ENCODE measurements at places on chromosomes 16 and 17.

- no peak for DNase-seq
Measured at GRCh38 chr17:47180337-47180736, 8.8 kb downstream of the CDC27 start.

DNA sequence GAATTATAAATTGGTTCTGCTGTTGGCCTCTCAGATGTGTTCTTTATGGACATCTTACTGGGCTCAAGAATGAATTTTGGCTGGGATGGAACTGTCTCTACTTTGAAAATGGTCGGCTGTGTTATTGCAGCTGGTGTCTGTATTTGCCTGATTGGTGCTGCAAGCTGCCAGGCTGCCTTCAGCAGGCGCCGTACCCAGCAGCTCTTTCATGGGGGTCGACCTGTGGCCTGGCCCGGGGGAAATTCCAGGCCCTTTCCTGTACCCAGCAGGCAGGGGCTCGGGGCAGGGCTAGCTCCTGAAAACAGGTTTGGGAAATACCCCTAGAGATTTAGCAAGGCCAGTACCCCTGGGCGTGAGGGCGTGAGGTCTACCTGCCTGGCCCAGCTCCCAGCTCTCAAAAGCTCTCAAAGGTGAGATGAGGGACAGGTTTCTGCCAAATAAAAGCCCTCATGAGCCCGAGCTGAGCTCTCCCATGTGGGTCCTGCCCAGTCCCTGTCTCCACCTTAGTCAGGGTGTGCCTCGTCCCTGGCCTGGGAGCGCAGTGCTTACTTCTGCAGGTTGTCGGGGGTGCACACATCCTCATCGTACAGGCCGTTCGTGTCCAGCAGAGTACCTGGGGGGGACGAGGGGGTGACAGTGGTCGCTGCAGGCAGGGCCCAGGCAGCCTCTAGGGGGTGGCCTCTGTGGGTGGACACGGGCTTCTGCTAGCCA is 52.3 kb downstream of the PRMT7 start:
- no peak for DNase-seq

DNA sequence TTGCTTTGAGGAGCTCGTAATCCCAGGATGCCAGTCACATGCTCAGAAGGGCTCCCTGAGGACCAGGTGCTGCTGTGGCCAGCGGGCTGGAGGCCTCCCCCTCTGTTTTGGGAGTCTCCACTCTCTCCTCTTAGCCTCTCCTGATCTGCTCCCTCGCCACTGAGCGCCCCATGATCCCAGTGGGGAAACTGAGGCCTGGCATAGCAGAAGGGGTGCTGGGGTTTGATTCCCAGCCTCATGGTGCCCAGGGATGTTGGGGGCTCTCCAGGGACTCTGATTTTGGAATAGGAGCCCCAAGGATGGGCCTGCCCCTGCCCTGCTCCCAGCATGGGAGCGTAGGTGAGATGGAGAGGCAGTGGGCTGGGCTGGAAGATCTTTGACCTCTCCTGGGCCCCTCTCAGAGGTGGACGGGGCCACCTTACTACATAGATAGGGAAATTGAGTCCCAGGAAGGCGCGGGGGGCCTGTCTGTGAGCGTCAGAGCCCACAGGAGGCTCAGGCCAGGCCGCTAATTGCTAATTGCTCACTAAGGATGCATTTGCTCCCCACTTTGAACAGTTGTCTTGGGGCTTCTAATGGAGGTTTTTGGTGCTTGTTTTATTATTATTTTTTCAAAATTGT is 525 bp upstream of the ADCY7 start:
- DNase-seq: no peak

DNA sequence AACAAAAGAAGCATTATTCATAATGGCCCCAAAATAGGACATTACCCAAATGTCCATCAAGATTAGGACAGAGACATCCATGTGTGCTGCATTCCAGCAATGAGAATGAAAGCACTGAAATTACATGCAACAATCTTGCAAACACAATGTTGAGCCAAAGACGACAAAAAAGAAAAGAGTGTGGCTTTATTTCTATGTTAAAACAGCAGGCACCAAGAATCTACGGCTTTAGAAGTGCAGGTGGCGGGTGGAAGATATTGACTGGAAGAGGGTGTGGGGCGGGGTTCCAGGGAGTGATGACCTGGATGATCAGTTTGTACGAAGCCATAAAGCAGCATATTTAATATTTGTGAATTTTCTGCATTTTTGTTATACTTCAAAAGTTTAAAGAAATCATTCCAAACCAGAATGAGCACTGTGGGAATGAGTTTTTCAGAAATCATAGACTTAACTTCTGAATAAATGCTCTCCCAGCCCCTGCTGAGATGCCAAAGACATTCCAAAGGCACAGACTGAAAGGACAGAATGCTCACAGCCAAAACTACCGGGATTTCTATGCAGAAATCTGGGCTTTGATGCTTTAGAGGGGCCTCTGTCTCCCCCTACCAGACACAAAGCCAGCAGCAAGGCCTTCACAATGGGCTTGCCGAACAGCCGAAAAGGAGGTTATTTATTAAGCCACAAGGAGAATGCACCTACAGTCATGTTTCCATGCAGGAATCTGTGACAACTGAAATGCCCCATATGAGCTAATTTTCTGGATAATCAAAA is 361.6 kb downstream of the GRIN2A start:
- no peak for DNase-seq

GRCh38 chr17:54907376-54907775 is 6.7 kb downstream of the TOM1L1 start:
- no peak for DNase-seq

DNA sequence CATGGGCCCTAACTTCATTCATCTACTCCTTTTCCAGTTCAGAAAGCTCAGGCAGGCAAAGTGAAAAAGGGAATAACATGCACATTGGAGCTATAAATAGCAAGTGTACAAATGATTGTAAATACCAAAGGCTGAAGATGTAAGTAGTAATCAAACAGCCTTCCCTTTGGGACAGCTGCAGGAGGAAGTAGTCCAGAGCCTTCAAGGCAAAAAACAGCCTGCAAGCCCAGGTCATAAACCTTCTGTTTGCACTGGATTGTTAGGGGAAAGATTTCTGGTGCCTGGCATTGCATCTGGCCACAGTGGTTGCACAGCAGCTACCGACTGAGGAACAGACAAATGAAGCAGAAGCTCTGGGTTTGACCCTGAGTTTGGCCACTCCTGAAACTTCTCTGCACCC is 98.6 kb upstream of the PMFBP1 start:
- DNase-seq: peak; percentile 13

- DNase-seq: no peak
Measured at GRCh38 chr17:81557276-81558114, 5.3 kb upstream of the FAAP100 start.

DNA sequence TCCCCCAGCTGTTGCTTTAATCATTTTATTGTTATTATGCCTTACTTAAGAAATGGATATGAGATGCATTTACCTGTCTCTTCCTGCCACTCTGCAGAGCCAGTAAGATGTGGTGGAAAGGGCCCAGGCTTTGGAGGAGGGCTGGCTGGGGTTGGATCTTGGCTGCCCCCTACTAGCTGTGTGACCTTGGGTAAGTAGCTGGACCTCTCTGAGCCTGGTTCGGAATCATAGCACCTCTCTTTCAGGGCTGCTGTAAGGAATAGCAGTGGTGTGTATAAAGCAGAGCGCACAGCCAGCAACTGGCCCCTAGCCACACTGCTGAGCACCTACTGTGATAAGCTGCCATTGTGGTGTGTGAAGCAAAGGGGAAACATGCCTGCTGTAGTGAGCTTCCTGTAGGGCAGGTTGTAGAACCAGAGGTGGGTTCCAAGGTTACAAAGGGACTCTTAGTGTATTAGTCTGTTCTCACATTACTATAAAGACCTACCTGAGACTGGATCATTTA is 23.9 kb downstream of the MAPT start:
- no peak for DNase-seq

- no peak for DNase-seq
Measured at GRCh38 chr17:17504341-17505140, 8.3 kb upstream of the RASD1 start.

GRCh38 chr16:20673882-20674683 is 23.4 kb downstream of the ACSM1 start:
- DNase-seq: no peak

DNA sequence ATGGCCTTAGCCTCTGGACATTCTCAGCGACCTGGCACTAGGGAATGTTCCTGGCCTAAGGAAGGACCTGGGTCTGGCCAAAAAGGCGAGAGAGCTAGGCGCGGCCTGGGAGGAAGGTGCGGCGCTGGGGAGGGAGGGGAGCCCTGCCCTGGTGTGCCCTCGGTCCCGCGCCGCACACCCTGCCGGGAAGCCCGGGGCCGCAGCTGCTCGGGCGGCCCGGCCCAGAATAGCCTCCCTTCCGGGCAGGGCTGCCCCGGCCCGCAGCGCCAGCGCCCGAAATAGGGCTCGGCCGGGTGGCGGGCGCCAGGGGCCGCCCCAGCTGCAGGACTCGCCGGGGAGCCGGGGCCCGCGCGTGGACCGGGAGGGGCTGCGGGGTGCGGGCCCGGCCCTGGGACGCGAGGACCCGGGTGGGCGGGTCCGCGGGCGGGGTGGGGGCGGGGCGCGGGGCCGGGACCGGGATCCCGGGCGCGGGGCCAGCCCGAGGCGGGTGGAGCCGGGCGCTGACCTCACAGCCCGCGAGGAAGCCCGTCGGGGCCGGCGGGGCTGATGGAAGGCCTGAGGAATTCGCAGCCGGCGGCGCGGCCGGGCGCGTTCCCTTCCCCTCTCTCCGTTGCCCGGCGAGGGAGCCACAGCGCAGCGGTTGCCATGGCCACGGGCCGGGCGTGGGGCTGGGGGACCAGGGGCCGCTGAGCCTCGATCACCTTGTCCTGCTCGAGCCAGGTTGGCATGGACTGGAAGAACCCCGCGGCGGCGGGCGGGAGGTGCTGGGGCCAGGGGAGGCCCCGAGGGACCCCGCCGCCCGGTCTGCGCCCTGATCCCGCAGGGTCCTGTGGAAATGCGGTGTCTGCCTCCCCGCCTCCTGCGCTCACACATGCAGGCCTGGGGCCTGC is 18.1 kb downstream of the SOCS3 start:
- peak; percentile 84 for DNase-seq

GRCh38 chr16:85231959-85232358 is 119.7 kb upstream of the CIBAR2 start:
- peak; percentile 83 for DNase-seq

DNA sequence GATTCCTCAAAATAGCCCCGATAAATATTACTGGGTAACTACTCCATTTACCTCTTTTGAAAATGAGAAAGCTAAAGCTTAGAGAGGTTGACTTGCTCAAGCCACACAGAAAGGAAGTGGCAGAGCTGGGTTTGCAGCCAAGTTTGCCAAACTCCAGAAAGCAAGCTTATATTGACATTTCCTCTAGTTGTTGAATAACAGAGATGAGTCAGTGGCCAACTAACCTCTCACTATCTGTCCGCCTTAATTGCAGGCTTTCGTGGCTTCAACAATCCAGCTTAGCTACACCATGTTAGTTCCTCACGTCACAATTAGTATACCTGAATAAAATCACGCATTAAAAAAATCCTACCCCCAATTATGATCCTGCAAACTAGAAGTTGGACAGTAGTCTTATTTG is 151.7 kb downstream of the CNTNAP4 start:
- no peak for DNase-seq

DNA sequence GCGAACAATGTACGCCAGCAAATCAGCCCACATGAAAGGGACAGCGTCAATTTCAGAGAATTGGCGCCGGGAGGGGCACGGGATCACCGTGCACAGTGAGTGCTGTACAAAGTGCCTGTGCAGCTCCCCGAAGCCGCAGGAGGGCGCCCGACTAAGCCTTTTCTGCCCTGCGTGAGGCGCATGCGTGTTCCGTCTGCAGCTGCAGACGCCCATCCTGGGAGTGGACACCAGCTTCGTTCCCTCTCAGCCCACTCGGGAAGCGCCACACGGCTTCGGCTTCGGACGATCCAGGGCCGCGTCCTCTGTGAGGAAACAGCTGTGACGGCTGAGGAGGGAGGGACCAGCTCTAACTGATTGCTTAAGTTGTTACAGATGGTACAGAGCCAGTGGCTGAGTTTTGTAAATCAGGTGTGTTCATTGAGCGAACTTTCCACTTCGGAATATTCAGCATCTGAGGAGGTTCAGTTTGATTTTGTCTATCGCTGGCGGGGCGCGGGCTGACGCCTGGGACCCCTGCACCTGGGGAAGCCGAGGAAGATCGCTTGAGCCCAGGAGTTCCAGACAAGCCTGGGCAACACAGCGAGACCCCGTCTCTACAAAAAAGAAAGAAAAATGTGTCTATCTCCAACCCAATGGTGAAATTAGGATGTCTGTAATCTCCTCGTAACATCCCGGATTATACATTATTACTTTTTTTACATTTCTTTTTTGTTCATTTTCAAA is 15.4 kb upstream of the ZNF287 start:
- DNase-seq: peak; percentile 86

- no peak for DNase-seq
Measured at GRCh38 chr16:52785653-52786052, 238.7 kb upstream of the TOX3 start.

- peak; percentile 89 for DNase-seq
Measured at GRCh38 chr16:55478827-55479429, at the start of gene MMP2. MMP2 (plus strand) TSS chr16:55479198; CDS start chr16:55479480, 282 bp downstream.

- DNase-seq: peak; percentile 15
Measured at GRCh38 chr17:14741491-14741890, 440.6 kb downstream of the HS3ST3B1 start.

DNA sequence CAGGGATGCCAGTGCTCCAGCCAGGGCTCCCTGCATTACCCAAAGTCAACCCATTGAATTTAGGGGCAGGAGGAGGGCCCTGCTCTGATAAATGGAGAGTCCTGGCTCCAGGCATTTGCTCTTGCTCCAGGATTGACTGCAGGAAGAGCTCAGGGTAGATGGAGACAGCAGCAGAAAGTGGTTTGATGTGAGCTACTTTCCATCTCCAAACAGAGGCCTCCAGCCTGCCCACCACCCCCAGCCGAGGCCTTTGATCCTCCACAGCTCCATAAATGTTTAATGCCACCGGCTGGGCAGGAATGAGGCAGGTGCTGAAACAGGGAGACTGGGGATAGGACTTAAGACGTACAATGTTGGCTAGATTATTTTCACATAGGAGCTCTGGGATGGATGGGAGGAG is 4.3 kb upstream of the SEZ6 start:
- DNase-seq: no peak

DNA sequence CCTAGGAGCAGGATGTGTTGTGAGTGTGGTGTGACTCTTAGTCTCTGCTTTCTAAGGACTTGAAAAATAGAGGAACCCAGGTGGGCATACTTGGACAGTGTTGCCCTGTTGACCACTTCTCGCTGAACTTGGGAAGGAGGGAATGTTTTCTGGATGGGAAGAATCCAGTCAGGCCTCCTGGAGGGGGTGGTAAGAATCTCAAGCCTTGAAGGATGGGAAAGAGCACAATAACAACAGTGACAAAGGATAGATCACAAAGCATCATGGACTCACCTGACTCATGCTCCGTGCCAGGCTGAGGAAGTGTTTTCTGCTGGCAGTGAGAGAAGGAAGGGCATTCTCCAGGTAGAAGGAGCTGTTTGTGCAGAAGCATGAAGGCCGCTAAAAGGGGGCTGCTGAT is 8.4 kb downstream of the KAT8 start:
- DNase-seq: no peak

DNA sequence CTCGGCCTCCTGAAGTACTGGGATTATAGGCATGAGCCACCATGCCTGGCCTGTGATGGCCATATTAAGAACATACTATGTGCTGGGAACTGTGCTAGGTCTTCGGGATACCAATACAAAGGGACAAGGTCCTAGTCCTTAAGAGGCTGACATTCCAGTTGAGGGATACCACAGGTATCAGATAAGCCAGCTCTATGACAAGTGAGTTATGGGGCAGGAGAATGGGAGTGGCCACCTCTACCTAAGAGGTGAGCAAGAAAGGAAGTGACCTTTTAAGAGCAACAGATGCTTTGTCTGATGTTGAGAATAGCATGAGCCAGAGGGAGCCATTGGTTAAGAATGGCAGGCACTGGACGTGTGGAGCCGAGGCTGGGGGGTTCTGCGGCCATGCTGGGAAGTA is 27.0 kb downstream of the ADORA2B start:
- no peak for DNase-seq

All from AG10803 (cell line).